ENCODE measurements at places on chromosomes 2 and 18.

- DNase-seq = no peak
These were observed 288.4 kb upstream of the NCKAP5 start for GRCh38 chr2:133856678-133857077.

DNA sequence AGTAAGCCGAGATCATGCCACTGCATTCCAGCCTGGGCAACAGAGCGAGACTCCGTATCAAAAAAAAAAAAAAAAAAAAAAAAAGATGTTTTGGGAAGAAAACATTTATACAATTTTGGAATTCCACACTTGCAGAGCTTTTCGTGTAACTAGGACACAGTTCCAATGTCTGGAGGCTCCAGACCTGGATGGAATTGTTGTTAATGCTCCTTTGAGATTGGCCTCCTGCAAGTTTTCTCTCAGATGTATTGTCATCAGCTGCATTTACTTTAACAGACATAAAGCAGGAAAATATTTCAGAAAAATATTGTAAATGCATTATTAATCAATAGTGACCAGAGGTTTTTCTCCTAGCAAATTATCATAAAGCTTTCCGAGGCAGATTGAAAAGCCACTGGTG, 124.1 kb downstream of the RBM43 start:
- no peak for DNase-seq

DNA sequence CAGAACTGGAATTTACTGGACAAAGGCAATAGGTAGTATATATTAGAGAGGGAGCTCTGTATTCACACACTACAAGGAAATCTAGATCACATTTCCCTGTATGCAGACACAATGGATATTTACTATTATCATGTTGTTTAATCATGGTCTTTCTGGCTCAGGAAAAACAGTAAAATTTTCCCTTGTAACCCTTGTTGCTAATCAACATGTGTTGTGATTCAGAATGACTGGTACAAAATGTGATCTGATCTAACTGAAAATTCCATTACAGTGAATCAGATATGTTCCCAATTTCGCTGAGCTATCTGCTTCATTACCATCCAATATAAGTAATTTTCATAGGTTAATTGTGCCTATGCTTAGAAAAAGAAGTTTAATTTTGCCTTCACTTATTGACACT, 1109.7 kb downstream of the LRP1B start:
- no peak for DNase-seq

- no peak for DNase-seq
These were observed 46.7 kb downstream of the NBEAL1 start for GRCh38 chr2:203061346-203061745.

- DNase-seq = no peak
These were observed 149.8 kb upstream of the DCC start for GRCh38 chr18:52190195-52190594.

DNA sequence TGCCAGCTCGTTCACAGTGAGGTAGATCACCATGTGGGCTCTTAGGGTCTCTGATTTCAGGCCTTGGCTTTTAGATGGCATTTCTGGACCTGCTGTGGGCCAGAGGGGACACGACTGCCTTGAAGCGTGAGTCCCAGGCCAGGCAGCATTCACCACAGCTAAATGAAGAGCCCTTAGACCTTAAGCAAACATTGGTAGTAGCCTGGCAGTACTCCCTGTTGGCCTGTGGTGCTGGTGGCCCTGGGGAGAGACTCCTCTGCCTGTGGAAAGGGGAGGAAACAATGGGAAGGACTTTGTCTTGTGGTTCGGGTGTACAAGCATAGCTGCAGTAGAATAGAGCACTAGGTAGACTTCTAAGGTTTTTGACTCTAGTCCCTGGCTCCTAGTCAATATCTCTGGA, 456.0 kb upstream of the DCC start:
- no peak for DNase-seq

DNA sequence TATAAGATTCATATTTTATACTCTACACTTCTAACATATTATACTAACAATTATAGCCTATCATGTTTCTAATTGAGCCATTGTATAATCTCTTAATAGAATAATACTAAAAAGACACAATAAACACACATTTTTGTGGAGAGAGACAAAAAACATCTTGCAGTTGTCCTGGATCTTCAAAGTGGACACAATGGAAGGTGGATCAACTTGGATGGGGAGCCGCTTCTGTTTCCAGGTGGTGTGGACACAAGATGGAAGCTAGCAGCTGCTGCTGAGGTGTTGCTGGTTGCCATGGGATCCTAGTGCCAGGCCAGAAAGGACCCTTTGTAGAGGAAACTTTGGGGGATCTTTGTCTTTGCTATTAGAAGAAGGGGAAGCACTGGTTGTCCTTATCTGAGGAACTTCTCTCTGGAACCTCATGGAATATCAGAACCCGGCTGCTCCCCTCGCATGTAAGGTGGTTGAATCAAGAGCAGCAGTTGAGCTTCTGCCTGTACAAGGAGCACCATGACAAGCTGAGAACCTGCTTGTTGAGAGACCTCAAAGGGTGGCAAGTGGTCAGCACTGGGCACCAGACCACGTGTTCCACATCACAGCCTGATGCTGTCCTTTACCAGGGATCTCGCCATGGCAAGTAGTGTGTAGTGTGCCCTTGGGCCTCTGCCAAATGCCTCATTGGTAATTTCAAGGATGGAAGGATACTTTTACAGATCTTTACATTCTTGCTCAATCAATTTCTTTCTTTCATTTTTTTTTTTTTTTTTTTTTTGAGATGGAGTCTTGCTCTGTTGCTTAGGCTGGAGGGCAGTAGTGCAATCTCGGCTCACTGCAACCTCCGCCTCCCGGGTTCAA, 232.2 kb downstream of the MYCN start:
- DNase-seq = no peak

DNA sequence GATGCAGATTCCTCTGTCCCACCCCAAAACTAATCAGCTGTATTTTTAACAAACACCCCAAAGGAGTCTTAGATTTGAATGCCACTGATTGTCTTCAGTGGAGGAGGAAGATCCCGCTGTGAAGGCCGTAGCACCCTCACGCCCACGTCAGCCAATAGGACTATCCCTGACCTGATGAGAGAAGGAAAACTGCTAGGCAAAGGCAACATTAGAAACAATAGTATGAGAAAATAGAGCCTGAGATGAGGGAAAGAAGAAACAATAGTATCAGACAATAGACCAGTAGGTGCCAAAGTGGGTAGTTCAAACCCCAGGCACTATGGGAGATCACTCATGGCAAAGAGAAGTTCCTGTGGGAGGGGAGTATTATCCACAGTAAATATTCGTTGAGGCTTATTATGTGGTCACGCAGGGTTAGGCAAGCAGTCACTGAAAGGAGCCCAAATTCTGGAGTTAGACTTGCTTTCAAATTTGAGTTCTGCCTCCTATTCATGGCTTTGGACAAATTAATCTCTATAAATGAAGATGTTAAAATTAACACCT, 2.8 kb downstream of the PCBP1 start:
- no peak for DNase-seq

DNA sequence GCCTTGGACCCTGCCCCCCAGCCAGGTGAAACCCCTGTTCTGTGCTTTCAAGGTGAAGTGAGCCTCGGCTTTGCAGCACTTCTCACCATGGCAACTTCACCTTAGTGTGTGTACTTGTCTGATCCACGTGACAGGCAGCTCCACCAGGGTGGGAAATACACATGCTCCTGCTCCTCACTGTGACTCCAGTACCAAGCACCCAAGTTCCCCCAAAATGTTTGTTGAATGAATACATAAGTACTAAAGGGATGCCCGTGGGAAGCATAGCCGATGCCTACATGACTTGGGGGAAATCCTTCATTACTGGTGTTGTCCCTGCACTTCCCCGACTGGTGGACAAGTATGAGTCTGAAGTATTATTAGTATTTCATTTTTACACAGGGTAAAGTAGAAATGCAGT, 41.8 kb upstream of the GBX2 start:
- no peak for DNase-seq

DNA sequence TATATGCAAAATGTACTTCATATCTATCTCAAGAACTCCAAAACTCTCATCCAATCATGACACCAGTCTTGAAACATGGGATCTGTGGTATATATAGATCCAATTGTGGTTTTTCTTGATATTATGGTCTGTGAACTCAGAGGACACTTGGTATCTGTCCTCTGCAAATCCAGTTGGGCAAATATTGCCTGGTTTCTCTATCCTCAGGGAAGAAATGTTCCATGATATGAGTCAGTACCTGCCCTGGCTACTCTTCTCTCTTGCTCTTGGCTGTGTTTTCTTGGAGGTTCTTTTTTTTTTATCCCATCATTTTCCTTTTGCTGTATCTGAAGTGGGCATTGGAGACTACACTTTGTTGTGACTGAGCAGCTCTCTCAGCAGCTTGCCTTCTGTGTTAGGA, 10.9 kb downstream of the NBEAL1 start:
- no peak for DNase-seq

DNA sequence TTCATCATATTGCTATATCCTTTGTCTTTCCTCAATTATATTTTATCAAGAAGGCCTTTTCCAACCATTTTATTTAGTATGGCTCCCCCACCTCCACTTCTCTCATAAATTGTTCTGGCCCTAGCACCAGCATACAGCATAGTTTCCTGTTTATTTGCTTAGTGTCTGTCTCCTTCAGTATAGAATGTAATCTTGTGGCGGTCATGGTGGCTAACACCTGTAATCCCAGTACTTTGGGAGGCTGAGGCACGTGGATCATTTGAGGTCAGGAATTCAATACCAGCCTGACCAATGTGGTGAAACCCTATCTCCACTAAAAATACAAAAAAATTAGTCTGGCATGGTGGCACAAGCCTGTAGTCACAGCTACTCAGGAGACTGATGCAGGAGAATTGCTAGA, 39.6 kb upstream of the CLASP1 start:
- no peak for DNase-seq

DNA sequence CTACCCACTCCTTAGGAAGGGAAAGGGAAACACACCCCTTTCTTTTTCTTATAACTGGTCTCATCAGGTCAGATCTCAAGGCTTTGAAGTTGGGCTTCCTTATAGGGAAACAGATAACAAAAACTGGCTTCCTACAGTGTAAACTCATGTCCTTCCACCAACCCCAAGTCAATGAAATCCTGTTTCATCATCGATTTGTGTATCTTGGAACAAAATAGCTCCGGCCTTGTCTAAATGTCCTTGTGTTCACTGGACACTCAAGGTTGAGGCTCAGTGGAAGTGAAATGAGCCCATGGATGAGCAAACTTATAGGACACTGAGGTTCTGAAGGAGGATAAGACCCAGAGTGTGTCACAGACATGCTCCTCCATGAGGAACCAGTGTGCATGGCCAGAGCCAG, 156.1 kb upstream of the REV1 start:
- DNase-seq = no peak

DNA sequence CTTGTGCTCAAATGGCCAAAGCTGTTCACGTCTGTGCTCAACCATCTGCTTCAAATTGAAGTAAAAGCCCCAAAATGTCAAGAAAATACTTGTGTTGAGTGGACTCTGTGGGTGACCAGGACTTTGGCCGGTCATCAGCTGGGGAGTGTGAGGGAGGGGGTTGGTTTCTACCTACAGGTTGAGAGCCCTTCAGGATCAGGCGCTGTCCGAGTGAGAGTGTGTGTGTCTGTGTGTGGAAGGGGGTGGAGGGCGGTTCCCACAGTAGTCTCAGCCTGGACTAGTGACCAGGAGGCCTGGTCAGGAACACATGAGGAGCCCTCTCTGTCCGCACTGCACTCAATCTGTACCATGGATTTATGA, 34.2 kb downstream of the ATOH8 start:
- DNase-seq = no peak

DNA sequence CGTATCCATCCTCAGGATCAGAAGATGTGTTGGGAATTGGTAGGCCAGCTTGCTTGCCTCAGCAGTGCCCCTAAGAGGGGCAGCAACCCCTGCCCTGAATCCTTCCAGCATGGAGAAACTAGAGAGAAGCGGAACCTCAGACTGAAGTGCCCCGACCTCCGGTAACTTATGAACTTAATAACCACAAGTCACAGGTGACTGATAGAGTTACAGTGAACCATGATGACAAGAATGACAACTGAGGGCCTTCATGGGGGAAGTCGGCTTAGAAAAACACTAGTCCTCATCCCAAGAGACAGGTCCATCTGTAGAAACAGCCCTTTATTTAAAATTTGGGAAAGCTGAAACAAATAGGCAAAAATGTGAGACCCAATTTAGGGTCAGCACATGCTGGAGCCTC, 42.5 kb upstream of the TMEM87B start:
- DNase-seq = no peak

GRCh38 chr2:18690342-18690741, 101.0 kb upstream of the NT5C1B start:
- DNase-seq = no peak

- no peak for DNase-seq
These were observed 56.7 kb upstream of the GLI2 start for GRCh38 chr2:120678926-120679325.

- DNase-seq = no peak
These were observed 133.8 kb upstream of the NRXN1 start for GRCh38 chr2:51165534-51166260.

- DNase-seq = no peak
These were observed 1068.8 kb downstream of the LRP1B start for GRCh38 chr2:141062031-141062430.

DNA sequence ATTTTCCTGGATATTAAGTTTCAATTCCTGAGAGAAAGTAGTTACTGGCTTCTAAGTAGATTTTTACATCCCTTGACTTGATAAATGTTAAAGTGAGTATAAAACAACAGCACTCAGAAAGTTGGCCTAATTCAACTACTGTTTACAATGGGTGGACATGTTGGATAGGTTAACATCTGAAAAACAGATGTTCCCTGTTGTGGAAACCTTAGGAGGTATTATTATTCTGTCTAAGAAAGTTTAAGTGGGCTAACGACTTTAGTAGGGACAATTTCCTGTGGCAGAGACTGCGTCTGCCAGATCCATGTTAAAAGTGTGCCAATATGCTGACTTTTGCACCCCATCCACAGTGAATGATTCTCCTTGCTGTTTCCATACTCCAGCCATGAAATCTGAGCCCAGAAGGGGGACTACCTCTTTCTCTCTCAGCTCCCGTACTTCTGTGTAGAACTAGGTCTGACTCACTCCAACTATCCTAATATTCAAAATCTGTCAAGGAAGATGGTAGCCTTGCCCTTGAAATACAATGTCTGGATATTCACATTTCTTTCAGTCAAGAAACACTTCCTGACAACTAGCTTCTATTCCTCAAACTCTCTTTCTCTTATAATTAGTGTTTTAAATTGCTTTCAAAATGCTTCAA, 327.5 kb upstream of the HNRNPA3 start:
- DNase-seq = no peak

DNA sequence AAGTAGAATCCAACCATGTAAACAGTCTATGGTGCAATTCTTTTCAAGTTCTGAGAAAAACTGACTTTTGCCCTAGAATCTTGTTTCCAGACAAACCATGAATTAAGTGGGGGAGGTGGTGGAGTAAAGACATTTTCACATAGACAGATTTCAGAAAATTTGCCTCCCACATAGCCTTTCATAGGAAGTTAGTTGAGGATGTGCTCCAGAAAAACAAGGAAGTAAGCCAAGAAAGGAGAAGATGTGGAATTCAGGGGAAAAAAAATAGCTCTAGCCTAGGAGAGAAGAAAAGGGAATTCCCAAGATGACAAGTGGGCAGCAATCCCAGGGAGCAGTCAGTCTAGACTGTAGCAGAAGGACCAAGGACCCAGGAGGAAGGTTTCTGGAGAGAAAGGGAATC, 17.4 kb downstream of the RUFY4 start:
- no peak for DNase-seq

- no peak for DNase-seq
These were observed 24.0 kb downstream of the WIPF1 start for GRCh38 chr2:174573621-174574081.

GRCh38 chr2:100197631-100198153, 55.3 kb upstream of the AFF3 start:
- no peak for DNase-seq
